A549 treated with Hydrocortisone at 1 μM for 4 hours (cell line): ENCODE measurements at places on chromosomes 7 and 10. TPM values are rescaled to one million over a fixed set of nuclear protein-coding genes. Genes with fewer than 3 reads are reported as not detected.

ZNF438 gene
- 1.6 to 1.9 TPM (median 1.7 TPM) in 5 replicates for total RNA-seq

STMP1 gene
- total RNA-seq: 25.8 to 32.7 TPM (median 29.4 TPM) in 5 replicates

PCDH15 gene
- not detected in 5 replicates for total RNA-seq

COG5 gene
- 8.0 to 15.2 TPM (median 10.0 TPM) in 5 replicates for total RNA-seq

TACR2 gene
- total RNA-seq: 0.06 to 0.22 TPM (median 0.10 TPM) in 5 replicates

AKR1C4 gene
- total RNA-seq: 0.10 to 0.32 TPM (median 0.30 TPM) in 5 replicates

NKX1-2 gene
- 0.03 TPM in 4 of 5 replicates, not detected in the other for total RNA-seq

GJD4 gene
- not detected in 5 replicates for total RNA-seq

UPK3B gene
- total RNA-seq: 11.5 to 19.6 TPM (median 17.6 TPM) in 5 replicates

VIPR2 gene
- total RNA-seq: 0.02 to 0.06 TPM (median 0.04 TPM) in 4 of 5 replicates, not detected in the other

PRSS2 gene
- total RNA-seq: not detected in 5 replicates

LGI1 gene
- not detected in 5 replicates for total RNA-seq

IGFBP3 gene
- total RNA-seq: 118 to 196 TPM (median 163 TPM) in 5 replicates
